Right hindlimb (tissue), 1 donor: ENCODE measurements at places on chromosomes 2 and 18.
A peak's percentile ranks its signal among the peaks of the same experiment; 100 is the strongest.

GRCh38 chr2:21404137-21404536, 280.4 kb downstream of the TDRD15 start:
- no peak for DNase-seq

DNA sequence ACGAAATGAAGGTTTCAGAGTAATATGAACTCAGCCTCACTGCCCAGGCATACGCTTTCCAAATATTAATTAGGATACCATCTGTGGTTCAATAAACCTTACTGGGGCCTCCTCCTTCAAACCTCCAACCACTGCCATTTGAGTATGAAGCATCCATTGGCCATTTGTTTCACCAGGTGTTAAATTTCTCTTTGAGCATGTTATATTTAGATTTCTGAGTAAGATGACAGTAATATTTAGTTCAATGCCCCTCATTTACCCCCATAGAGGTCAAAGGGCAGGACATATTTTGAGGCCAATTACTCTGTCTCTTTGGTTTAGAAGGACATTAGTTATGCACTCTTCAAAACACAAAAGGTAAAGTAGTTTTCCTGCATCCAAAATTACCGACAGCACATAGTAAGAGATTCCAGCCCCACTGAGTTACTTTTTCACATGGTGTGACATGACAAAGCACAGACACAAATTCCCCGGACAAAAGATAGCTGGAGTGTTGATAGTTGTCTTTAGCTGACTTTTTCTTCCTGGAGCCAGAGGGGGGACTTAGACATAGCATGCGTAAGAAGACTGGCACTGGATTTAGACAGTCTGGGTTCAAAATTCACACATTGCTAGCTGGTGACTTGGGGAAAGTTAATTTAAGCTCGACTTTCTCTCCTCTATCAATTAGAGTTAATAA, 33.1 kb upstream of the LNPK start:
- no peak for DNase-seq

DNA sequence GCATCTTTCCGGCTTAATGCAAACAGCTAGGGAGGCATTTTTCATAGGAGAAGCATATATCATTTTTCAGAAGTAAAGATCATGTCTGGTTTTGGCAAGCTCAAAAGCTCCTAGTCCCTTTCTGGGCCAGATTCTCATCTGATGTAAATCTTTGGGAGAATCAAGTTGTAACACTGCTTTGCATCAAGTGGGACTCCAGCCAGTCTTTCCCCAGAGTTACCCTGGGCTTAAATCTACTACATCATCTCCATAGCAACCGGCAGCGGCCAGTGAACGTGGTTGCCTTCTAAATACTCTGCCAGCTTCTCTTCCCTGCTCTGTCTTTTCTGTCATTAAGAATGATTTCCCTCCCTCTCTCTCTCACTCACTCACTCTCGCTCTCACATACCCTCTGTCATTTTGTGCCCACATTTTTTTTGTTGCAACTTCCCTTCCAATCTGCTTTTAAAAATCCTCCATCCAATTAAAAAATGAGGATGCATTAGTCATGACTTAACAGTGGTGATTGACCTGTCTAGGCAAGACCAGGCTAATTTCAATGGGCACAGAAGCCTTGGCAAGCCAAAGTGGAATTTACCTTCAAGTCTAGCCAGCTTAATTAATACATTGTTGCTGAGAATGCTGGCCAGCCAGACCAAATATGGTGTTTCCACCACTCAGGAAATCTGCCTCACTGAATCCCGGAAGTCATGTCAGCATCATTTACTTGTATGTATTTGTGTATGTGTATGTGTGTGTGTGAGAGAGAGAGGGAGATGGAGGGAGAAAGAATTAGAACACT, 93.0 kb downstream of the NRP2 start:
- peak; percentile 82 for DNase-seq

- peak; percentile 91 for DNase-seq
These were observed 154.7 kb upstream of the HS6ST1 start for GRCh38 chr2:128473175-128474035.

- DNase-seq, result no peak
These were observed 2.7 kb downstream of the RSAD2 start for GRCh38 chr2:6880200-6880733.

GRCh38 chr2:214103276-214104001, 307.4 kb upstream of the VWC2L start:
- DNase-seq, result no peak

DNA sequence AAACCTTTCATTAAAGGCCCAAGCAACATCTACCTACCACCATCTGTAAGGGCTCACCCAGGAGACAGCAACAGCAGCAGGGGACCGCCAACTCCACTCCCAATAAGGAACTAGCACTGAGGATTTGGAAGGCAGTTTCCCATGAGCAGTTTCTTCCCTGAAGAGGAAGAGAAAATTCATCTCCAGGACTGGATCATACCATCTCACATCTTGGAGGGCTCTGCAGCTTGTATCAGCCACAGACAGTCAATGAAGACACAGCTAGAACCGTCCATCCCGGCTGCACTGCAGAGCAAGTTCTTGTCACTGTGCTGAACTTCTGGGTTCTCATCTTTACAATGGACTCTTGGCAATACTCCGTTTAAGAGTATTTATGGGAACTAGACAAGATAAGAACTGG, 2.8 kb upstream of the GYPC start:
- DNase-seq, result no peak

DNA sequence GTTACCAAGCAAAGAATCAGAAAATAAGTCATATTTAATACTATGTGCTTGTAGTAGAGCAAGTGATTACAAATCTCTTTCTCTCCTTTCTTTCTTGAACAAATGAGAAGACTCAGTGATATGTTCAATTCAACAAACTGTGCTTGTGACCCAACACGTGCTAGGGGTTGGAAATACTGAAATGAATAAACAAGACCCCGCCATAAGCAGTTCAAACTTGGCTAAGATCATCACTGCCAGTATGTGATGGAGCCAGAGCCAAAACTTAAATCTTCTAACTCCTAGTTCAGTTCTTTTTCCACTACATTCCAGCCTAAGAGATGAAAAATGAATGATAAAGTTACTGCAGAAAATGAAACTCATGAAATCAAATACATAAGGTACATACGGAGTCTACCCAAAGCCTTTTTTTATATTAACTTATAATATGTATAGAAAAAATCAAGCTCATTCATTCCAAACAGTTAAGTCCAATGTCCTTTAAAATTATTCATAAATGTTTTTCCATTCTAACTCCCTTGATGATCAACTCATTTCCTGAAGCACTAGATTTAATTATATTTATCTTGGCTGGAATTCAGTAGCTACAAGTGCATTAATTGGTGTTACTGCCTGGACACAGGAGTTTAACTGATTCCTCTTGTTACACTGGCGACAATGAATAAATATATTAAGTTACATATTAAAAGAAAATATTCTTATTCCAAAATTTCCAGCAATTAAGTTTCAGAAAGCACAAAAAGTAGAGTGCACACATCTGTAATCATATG, 36.0 kb downstream of the GALNT3 start:
- DNase-seq, result no peak

GRCh38 chr2:47109680-47110079, 45.4 kb downstream of the STPG4 start:
- no peak for DNase-seq

GRCh38 chr2:198321522-198322088, 517.2 kb downstream of the PLCL1 start:
- DNase-seq, result no peak

DNA sequence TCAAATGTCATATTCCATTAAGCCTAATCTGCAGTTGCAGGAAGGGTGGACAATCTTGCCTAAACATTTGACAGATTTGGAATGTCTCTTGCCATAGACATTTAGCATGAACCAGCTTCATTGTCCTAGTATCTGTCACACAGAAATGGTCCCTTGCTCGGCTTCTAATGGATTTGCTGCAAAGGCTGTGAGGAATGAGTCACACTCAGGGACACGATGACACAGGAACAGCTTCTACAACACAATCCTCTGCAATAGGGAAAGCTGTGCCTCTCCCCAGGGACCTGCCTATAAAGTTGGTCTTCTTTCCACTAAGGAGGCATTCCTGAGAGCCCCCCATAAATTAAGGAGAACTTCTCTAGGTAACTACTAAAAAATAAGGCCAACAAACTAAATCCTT, 155.1 kb upstream of the L3MBTL4 start:
- DNase-seq, result no peak

DNA sequence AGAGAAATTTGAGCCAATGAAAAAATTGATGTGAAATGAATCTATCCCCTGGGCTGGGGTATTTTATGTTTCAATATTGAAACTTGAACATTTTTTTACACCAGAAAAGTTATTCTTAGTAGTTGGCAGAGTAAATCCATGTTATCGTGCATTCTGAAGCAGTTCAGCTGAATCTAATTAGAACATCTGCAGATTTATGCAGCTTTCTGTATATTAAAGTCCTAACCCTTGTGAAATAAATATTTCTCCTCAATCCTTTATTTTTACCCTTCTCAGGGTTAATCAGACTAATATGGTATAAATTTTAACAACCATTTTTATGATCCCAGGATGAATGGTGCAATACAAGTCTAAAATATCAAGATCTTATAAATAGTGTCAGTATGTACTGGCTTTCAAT, 69.5 kb downstream of the CDH20 start:
- no peak for DNase-seq

GRCh38 chr2:66030553-66030952, 404.4 kb upstream of the MEIS1 start:
- DNase-seq, result no peak

DNA sequence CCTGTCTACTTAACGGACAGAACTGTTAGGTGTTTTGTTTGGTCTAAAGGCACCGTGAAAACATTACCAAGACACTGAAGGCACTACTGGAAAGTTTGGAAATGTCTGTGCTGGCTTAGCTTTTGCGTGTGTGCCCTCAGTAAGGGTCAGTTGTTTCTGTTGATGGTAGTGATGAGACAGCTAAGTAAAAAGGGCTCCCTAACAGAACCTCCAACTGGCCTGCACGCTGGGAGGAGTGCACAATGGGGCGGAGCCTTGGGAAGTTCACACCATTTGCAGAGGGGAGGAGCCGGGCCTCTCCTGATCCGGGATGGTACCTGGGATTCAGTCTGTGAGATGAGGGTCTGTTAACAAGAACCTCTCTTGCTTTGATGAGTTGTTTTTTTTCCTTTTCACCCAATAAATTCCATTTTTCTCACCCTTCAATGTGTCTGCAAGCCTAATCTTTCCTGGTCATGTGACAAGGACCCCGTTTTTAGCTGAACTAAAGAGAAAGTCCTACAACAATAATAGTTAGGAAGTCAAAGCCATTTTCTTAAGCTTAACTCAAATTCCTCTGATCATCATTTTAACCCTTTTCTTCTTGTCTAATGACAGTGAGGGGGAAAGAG, 368.7 kb downstream of the PARD3B start:
- no peak for DNase-seq

DNA sequence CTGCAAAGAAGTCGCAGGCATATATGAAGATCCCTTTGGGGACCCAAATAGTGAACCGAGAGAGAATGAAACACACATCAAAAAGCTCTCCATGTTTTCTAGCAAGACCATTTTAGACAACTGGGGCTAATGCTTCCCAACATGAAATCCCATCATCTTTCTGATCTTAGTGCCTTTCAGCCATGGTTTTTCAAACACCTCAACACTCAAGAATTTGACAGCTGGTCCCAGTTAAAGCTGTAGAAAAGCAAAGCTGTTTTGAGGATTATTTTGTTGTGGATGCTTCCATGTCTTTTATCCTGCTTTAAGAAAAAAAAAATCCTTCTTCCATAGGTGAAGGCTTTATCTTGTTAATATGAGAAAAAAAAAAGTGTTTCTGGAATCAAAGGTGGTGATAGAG, 259.1 kb downstream of the STK39 start:
- no peak for DNase-seq

GRCh38 chr18:78160961-78161656, 818.5 kb upstream of the SALL3 start:
- no peak for DNase-seq

- no peak for DNase-seq
These were observed 1.3 kb upstream of the VWA3B start for GRCh38 chr2:98085649-98086048.

DNA sequence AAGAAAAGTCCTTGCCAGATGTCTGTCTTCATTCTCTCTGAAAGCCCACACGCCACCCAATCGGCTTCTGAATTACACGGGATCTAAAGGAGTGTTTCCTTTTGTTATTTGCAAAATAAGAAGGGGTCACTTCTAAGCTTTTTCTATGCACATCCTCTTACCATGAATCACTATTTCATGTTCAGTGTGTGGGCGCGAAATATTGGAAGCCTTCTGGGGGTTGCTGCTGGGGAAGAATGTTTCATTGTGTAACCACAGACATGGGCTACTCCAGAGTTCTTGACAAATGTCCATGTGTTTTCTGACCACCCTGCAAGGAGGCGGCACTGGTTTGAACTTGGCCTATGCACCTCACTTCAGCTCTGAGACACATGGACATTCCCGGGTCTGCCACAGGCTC, 133.6 kb upstream of the APCDD1 start:
- DNase-seq, result no peak

GRCh38 chr2:71477231-71477691, 23.9 kb downstream of the DYSF start:
- no peak for DNase-seq

DNA sequence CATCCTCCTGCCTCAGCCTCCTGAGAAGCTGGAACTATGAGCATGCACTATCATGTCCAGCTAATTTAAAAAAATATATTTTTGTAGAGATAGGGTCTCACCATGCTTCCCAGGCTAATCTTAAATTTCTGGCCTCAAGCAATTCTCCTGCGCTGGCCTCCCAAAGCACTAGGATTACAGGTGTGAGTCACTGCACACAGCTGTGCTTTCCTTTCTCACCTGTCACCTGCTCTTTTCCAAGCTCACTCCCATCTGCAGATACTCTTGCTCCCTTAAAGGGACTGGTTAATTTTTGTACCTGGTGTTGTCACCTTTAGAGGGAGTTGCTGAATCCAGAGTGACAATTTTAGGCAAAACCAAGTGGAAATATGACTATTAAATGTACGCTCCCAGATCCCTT, 178.2 kb downstream of the LOXHD1 start:
- no peak for DNase-seq

- DNase-seq, result no peak
These were observed 128.9 kb upstream of the ASB18 start for GRCh38 chr2:236393101-236393500.

GRCh38 chr2:48902521-48902920, 147.0 kb upstream of the LHCGR start:
- DNase-seq, result no peak

DNA sequence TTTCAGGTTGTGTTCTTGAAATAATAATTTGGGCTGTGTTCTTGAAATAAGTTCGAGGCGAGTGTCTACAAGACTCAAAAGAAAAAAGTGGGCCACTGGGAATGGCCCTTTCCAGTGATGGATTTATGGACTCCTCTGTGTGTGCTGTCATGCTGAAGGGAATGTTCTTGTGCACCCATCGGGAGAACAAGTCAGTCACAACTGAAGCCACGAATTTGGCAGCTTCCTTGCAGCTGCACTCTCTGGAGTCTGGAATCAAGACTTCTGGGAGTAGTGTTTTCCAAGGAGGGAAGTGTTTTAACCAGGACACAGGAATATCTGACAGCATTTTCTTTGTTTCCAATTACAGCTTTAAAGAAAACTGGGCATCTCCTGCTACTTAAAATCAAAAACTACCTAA, 620 bp downstream of the SLC14A1 start:
- no peak for DNase-seq
